Cortex of kidney (tissue), 1 donor: ENCODE measurements at places on chromosomes 13 and 19.

DNA sequence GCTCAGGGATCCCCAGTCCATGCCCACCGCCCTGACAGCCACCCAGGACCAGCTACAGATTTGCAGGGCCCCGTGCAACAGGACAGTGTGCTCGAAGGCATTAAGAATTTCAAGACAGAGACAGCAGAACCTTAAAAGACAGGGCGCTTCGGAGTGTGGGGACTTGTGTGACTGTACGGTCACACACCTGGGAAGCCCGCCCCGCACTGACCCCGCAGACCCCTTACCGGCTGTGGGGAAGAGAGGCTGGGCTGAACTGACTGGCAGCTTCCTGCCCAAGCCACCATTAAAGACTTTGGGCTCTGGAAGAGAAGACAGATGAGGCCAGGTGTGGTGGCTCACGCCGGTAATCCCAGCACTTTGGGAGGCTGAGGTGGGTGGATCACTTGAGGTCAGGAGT lies 14.4 kb downstream of the STAP2 start:
- DNase-seq: no peak

GRCh38 chr19:2532252-2533071 lies 56.5 kb downstream of the GADD45B start:
- no peak for DNase-seq

GRCh38 chr13:76597868-76598267 lies 288.3 kb downstream of the KCTD12 start:
- no peak for DNase-seq

- no peak for DNase-seq
Measured at GRCh38 chr13:93356469-93356868, 129.9 kb downstream of the GPC6 start.

- DNase-seq: no peak
Measured at GRCh38 chr19:46803555-46803954, 15.2 kb upstream of the SLC1A5 start.

- DNase-seq: no peak
Measured at GRCh38 chr19:2239771-2240770, 3.4 kb downstream of the SF3A2 start.

- DNase-seq: no peak
Measured at GRCh38 chr13:75725736-75726135, 89.6 kb downstream of the LMO7 start.

GRCh38 chr13:113906571-113906970 lies 42.7 kb upstream of the GAS6 start:
- no peak for DNase-seq

- DNase-seq: no peak
Measured at GRCh38 chr13:80006940-80007339, 334.0 kb downstream of the SPRY2 start.

- DNase-seq: no peak
Measured at GRCh38 chr13:50309318-50309717, 294.1 kb downstream of the KCNRG start.

- DNase-seq: no peak
Measured at GRCh38 chr13:59398127-59398526, 765.6 kb downstream of the DIAPH3 start.

GRCh38 chr13:77893066-77893465 lies 25.6 kb downstream of the EDNRB start:
- DNase-seq: no peak

- DNase-seq: no peak
Measured at GRCh38 chr13:94706843-94707399, 5.4 kb downstream of the SOX21 start.

GRCh38 chr19:17289489-17289888 lies 7.8 kb downstream of the ANKLE1 start:
- no peak for DNase-seq

DNA sequence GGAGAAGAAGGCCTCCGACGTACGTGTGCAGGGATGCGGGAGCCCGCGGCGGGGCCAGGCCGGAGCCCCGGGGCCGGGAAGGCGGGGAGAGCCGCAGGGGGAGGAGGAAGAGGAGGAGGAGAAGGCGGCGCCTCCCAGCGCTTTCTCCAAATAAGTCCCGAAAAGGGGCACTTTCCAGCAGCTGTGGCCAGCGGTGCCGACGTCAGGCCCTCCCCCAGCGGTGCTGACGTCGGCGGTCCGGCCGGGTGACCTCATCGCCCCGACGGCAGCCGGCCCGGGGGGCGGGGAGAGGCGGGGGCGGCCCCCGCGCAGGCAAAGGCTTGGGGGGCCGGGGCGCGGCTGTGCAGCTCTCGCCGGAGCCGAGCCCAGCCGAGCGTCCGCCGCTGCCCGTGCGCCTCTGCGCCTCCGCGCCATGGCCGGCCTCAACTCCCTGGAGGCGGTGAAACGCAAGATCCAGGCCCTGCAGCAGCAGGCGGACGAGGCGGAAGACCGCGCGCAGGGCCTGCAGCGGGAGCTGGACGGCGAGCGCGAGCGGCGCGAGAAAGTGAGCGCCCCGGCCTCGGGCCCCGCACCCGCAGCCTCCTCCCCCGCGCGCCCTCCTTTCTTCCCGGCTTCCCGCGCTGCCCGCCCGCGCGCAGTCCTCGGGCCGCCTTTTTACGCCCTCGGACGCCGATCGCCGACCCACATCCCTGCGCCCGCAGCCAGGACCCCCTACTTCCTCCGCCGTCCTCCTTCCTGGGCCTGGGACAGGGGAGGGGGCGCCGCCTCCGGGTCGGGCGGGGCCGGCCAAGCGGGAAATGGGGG lies at the start of gene TPM4:
TPM4 (plus strand) TSS at position 342 of the 804 bp plus-strand sequence; CDS start at position 413, 71 bp downstream.
- no peak for DNase-seq

- DNase-seq: no peak
Measured at GRCh38 chr13:114025405-114025713, 51.5 kb upstream of the C13orf46 start.

- no peak for DNase-seq
Measured at GRCh38 chr13:98217597-98217996, 40.5 kb upstream of the RNF113B start.
